Renal cortical epithelial cell (primary cell): ENCODE measurements at places on chromosomes 11 and 22.

GRCh38 chr11:337711-338110 lies 17.1 kb upstream of the IFITM3 start:
- DNase-seq, result no peak

GRCh38 chr11:20159466-20160381 lies 551 bp downstream of the DBX1 start:
- no peak for DNase-seq

- peak; percentile 37 for DNase-seq
These were observed 3.4 kb downstream of the CLPB start for GRCh38 chr11:72430741-72431570.

DNA sequence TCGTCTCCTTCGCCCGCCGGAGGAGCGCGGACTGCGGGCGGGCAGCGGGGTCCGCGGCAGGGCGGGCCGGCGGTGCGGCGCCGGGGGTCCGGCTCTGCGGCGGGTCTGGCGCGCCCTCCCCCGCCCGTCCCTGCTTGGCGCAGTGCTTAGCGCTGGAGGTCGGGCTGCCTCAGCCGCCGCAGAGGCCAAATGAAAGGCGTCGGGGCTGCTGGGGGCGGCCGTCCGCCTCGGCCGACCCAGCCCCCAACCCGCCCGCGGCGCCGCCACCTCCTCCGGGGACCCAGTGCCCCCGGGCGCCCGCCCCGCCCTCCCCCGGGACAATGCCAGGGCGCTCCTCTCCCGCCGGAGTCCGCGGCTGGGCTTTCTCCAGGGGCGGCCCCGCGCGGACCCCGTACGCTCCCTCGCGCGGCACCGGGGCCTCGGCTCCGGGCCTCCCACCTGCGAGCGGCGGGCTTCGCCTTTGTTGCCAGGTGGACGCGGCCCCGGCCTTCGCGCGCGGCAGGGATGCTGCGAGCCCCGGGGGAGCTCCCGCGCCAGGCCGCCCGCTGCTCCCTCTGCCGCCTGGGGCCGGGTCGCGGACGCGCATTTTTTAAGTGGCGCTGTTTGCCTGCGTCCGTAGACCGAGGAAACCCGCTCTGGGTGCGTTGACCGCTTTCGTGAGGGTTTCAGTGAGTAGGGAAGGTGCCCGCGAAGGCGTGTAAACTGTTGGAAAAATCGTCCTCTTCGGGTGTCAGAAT lies 583 bp downstream of the APLP2 start:
- DNase-seq, result no peak

GRCh38 chr22:35446365-35446764 lies 46.4 kb downstream of the MCM5 start:
- peak; percentile 78 for DNase-seq
